ENCODE measurements at places on chromosomes 12 and 14.

DNA sequence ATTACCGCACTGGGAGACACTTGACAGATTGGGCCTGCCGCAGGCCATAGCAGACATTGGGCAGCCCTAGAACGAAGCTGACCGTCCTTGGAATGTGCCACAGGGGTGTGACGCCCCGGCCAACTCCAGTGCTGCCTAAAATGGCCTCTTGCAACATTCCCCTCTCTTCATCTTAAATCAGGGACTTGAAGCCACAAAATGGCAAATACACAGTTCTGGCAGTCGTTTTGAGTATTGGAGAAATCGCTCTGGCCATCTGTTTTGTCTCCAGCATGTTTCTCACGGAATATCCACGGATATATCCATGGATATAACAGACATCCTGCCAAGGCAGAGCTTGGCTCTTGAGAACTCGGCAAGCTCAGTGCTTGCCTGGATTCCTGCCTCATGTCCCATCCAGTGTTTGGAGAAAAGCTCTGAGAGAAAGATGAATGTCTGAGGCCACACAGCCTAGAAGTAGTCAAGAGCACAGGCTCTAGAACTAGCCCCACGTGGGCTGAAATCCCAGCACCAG is 158.4 kb downstream of the CHST11 start:
- DNase-seq = no peak

DNA sequence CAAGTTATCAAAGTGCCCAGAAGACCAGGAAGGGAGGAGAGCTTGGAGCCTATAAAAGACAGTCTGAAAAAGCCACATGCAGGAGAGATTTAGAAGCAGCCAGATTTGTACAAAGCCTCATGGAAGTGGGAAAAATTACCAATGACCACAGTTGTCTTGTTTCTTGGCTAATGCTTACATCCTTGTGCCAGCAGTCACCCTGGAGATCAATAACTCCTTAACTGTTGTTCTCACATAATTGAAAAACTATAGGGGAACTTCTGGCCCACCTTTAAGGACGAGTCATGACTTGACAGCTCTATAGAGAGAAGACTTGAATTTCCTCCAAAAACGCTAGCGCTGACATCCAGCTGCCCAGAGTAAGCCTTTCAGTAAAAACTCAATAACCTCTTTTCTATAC is 313.1 kb downstream of the GALC start:
- DNase-seq = no peak

DNA sequence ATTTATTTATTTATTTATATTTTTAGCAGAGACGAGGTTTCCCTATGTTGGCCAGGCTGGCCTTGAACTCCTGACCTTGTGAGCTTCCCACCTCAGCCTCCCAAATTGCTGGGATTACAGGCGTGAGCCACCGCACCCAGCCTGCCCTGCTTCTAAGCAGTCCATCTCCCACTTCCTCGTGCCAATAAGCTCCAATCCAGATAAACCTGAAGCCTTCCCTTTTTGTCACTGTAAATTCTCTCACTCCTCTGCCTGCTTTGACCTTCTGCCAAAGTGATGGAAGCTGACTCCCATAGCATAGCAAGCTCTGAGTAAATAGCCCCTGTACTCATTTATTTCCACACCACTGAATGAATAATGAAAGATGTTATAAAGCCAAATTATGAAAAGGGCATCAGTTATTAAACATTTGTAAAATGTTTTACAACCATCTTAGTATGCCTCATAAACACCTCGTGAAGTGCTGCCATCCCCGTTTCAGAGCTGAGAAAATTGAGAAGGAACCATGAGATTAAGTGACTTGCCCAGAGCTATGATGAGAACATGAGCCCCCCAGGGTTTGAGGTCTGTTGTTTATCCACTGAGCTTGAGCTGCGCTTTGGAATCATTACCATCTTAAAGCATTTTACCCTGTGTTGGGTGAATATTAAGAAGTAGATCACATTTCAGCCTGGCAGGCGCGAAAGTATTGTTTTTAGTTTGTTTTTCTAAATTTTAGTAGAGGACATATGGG is 30.4 kb downstream of the MANSC1 start:
- DNase-seq = no peak

DNA sequence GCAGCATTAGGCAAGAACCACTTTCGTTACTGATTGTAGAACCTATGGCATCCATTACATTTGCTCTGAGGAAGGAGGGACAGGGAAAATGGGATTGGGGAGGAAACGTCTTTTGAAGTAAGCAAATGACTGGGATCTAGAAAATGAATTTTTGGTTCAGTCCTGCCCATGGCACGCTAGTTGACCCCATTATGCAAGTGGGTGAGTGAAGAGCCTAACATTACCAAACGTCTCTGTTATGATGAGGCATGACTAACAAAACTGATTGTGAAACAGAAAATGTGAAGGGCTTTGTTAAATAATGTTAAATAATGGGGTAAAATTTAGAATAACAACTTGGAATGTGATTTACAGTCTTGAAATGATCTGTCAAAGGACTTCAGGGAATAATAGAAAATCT is 38.9 kb downstream of the CPSF2 start:
- DNase-seq = no peak

GRCh38 chr12:109458086-109458485 is 19.0 kb downstream of the KCTD10 start:
- no peak for DNase-seq

- no peak for DNase-seq
Observed at GRCh38 chr12:130357729-130358330, 20.1 kb downstream of the PIWIL1 start.

DNA sequence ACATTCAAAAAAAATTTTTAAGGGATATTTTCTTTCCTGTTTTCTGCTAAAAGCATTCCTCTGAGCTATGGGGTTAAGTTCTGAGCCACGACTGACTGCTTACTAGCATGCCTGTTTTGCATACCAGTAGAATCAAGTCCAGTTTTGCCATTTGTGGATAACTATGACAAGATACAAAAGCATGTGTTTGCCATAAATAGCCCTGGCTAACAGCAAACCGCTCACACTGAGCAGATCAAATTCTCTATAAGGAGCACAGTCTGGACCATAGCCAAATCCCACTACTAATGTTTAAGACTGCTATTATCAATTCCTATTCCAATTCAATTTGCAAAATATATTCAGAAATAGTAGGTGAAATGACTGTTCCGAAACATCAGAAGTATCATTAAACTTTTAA is 3.2 kb downstream of the CFL2 start:
- DNase-seq = no peak

Data from CD4-positive, alpha-beta T cell treated with Interleukin-15 for 4 hours (primary cell).